ENCODE measurements at places on chromosomes 12 and 14.

- no peak for DNase-seq
Measured at GRCh38 chr12:79844693-79845092, 90.2 kb downstream of the PPP1R12A start.

DNA sequence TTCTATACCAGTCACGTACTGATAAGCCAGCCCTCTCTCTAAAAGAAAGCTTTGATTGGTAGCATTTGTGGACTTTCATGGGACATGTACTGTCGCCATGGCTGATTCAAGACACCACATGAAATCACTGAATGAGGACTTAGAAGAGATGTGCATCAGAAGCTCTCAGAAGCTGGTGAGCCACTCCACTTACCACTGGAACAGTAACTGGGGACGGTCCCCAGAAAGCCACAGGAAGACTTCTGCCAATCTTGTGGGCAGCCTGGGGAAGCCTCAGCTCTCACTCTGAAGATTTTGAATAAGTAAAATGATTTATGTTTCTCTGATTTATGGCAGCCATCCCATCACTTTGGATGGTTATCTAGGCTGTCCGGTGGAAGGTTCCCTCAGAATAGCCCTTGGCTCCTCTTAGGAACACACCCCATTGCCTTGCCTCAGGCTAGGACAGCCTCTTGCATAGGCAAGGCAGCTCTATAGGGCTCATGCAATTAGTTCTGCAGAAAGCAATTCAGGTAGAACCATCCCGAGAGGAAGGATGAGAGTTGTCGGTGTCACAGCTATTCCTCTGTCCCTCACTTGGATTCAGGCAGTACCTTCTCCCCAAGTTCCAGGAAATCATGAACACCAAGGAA lies 9.8 kb downstream of the DHRS1 start:
- DNase-seq: no peak

DNA sequence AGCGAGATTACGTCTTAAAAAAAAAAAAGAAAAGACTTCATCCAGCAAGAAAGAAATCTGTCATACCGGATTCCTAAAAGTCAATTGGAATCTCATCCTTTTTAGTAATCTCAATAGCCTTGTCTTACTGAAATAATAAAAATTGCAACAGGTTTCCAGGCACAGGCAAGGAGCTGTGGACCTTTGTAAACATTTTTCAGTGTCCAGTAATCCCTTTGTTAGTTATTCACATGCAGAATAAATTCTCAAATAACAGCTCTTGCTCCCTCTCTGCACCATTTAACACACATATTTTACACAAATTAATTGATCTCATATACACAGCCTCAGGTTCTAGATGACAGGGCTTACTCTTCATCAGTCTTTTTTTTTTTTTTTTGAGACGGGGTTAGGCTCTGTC lies 22.0 kb upstream of the CALM1 start:
- no peak for DNase-seq

DNA sequence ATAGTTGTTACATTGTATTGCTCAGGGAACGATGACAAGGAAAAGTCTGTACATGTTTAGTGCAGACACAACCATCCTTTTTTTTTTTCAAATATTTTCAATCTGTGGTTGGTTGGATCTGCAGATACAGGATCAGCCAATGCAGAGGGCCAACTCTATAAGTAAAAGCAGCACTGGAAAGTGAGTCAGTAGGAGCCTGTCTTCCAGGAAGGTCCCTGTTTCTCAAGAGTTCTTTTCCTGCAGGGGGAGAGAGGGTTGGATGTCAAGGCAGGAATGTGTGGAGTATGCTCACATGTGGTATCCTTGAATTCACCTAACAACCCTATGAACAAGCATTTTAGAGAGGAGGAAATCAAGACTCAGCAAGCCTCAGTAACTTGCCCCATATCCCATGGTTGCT lies 409.1 kb downstream of the NPAS3 start:
- no peak for DNase-seq

DNA sequence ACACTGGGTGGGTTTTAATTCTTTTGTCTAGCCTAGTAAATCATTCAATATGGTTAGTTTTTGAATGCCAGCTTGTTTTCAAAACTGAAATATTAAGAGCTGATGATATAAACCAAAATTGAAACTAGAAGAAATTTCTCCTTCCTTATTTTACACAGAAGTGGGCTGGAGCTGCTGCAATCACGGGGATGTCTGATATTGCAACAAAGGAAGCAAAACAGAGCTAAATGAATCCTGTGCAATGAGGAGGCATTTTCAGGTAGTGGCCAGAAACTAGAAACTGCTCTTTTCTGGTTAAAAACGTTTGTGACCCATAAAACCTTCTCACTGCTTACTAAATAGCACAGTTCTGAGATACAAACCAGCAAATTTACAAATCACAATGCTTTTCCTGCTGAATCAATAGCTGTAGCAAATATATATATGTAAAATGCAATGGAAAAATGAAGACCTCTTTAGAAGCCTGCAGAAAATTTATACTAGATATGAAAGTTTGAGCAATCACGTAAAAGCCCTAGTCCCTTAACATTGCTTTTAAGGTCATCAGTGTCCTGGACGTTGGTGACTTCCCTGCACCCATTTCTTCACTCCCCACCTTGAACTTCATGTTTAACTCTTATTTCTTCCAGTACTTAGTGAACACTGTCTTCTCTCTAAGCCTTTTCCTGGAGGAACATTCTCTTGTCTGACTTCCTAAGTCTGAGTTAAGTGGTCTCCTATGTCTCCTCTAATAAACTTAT lies 15.9 kb upstream of the LRRK2 start:
- DNase-seq: no peak

DNA sequence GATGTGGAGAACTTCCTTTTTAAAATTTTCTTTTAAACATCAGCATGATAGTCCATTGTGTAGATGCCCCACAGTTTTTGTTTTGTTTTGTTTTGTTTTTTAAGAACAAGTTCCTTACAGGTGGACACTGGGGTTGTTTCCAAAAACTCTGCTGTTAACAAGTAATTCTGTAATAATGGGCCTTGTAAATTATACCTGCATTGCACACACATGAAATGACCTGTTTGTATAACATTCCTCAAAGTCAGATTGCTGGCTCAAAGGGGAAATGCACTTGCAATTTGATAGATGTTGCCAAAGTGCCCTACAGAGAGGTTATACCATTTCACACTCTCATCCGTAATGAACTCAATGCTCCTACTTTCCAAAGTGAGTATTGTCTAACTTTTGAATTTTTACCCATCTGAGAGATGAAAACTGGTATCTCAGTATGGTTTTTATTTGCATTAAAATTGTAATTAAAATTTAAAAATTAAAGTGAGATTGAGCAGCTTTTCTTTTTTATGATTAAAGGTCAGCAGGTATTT lies 89.2 kb downstream of the SPPL3 start:
- DNase-seq: no peak

GRCh38 chr12:88108021-88108420 lies 33.9 kb downstream of the CEP290 start:
- DNase-seq: no peak

- no peak for DNase-seq
Measured at GRCh38 chr12:26854031-26854390, 21.0 kb upstream of the ITPR2 start.

GRCh38 chr12:52391618-52392002 lies 6.2 kb upstream of the KRT84 start:
- no peak for DNase-seq

- no peak for DNase-seq
Measured at GRCh38 chr14:65370801-65371248, 41.7 kb upstream of the FUT8 start.

- DNase-seq: no peak
Measured at GRCh38 chr14:61184112-61184511, 97.0 kb downstream of the TMEM30B start.

DNA sequence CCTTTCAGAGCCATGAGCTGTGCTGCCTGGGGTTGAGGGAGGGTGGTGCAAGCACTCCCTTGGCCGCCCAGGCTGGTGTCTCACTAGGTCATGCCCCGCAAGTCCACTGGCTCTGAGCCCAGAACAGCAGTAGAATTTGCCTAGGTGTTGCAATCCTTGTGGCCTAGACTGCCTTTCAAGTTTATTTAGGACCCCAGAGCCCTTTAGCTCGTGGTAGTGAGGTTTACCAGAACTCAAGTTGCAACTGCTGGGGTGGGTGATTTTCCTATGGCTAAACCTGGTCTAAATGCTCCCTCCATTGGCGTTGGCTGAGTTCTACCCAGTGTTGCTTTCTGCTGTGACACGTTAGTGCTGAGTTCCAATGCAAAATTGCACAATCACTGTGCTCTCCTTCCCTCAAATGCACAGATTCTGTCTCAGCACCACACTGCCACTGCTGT lies 287.2 kb downstream of the BCAT1 start:
- DNase-seq: no peak

- no peak for DNase-seq
Measured at GRCh38 chr12:66320996-66321395, 18.7 kb downstream of the HELB start.

GRCh38 chr12:91239481-91239880 lies 56.9 kb upstream of the DCN start:
- DNase-seq: no peak

GRCh38 chr14:27553790-27554189 lies 956.0 kb upstream of the NOVA1 start:
- DNase-seq: no peak

GRCh38 chr14:80522936-80523335 lies 311.6 kb upstream of the DIO2 start:
- DNase-seq: no peak

- no peak for DNase-seq
Measured at GRCh38 chr12:90871726-90872096, 83.3 kb downstream of the CCER1 start.

GRCh38 chr12:120651821-120652220 lies 11.4 kb downstream of the CABP1 start:
- no peak for DNase-seq

- no peak for DNase-seq
Measured at GRCh38 chr14:100594625-100594951, 7.4 kb upstream of the BEGAIN start.

DNA sequence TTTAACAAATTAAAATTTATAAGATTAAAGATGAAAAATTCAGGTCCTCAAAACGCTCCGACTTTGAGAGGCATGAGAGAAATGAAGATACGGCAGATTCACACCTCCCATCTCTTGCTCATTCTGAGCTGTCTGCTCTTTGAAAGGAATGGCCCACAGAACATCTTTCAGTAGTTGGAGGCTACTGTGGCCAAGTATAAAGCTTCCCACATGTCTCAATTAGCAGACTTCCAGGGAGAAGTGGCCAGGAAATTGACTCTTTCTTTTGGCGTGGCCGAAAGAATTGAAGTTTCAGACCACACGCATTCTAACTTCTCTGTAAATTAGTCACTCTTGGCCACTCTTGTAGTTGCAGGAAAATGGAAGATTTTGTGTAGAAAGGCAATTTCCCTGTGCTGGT lies 129.2 kb downstream of the DIP2B start:
- DNase-seq: no peak

GRCh38 chr12:51160814-51161459 lies 12.0 kb downstream of the TFCP2 start:
- no peak for DNase-seq

GRCh38 chr12:70040141-70040540 lies 203.1 kb upstream of the CNOT2 start:
- no peak for DNase-seq

DNA sequence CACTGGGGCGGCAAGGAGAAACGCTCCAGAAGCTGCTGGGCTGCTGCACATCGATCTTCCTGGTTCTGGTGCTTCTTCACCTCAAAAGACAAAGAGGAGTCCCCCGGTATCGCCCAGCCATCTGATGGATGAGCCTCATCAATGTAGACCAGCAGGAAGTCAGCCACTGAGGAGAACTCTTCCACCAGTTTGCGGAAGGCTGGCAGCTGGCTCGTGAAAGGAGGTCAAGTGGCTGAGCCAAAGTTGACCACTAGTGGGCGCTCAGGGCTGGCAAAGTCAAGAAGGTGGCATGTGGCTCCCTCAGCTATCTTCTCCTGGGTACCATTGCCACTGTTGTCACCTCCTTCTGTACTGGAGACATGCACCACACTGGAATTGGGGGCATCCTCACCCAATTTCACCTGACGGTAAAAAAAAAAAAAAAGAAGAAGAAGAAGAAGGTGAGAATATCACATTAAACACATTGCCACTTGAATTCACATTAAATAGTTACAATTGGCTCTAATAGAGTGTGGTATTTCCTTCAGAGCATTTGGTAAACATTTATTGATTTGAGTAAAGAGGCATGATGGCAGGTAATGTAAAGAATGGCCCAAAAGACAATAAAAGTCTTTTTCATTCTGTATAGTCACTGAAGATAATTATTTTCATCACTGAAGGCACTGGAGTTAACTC lies 8.3 kb downstream of the DIO2 start:
- DNase-seq: no peak

- DNase-seq: no peak
Measured at GRCh38 chr12:108594960-108595710, 2.7 kb downstream of the TMEM119 start.

GRCh38 chr12:77953528-77954205 lies 123.0 kb downstream of the NAV3 start:
- DNase-seq: no peak

DNA sequence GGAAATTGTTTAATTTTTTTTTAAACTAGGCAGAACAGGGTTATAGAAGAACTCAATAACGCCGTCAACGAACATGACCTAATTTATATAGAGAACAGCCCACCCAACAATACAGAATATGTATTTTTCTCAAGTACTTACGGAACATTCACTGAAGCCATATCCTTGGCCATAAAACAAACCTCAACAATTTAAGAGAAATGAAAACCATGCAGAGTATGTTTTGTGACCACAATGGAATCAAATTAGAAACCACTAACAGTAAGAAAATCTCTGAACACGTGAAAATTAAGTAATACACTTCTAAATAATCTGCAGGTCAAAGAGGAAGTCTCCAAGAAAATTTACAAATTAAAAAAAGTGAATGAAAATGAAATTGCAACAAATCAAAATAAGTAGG lies 9.4 kb downstream of the SART3 start:
- no peak for DNase-seq

GRCh38 chr14:101010835-101011234 lies 107.3 kb upstream of the RTL1 start:
- no peak for DNase-seq

- no peak for DNase-seq
Measured at GRCh38 chr12:50542448-50542847, 37.7 kb downstream of the DIP2B start.

All from stimulated activated CD8-positive, alpha-beta memory T cell treated with anti-CD3 and anti-CD28 coated beads, Interleukin-2, amount 100 ng/mL, for 1 hour (primary cell).